Stimulated activated CD8-positive, alpha-beta memory T cell treated with anti-CD3 and anti-CD28 coated beads, Interleukin-15, amount 100 ng/mL, for 48 hours (primary cell): ENCODE measurements at places on chromosomes 16 and 17.
A peak's percentile ranks its signal among the peaks of the same experiment; 100 is the strongest.

DNA sequence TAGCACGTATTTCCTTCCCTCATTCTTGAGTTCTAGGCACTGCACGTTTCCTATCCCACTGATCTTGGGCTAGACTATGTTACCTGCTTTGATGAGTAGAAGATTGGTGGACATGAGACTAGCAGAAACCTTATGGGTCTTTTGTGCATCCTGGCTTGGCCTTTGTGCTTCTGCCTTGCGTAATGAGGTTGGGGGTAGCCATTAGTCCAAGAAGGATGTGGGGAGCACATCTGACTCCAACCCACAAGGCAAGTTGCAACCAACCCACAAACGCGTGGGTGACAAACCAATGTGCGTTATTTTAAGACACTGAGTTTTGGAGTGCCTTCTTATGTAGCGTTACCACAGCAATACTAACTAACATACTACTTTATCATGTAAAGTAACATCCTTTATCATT is 180.4 kb upstream of the IRX5 start:
- no peak for DNase-seq

DNA sequence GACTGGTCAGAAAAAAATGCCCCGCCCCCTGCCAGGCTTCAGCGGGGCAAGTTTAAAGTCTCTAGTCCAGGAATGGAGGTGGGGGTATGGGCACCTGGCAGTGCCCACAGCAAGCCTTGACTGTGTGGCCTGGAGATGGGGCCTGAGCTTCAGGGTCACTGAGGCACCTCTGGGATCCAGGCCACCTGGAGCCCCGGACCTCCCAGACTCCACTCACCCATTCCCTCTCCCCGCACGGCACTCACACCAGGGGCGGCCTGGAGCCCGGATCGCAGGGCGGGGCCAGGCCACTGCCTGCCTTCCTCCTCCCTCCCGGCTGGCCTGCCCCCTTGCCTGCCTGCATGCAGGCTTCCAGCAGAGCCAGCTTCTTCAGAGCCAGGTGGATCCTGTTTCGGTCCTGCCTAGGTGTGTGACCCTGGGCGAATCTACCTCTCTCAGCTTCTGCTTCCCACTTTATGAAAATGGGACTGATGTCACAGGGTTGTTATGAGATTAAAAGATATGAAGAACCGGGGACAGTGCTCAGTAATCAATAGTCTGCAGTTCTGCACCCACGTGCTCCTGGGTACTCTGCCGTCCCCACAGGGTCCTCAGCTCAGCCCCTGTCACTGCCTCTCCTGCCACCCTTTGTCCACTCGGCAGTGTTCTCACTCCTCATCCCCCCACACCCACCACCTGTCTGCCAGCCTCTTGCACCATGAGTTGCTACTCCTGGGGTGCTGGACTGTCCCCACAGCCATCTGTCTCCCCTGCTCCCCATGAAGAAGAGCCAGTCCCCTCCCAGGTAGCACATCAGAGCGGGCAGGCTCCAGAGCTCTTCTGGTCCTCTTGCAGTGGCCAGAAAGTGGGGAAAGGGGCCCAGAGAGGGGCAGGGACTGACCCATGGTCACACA is 1.2 kb upstream of the TCAP start:
- no peak for DNase-seq

GRCh38 chr16:1890708-1891050 is 18.7 kb upstream of the MEIOB start:
- DNase-seq = no peak

DNA sequence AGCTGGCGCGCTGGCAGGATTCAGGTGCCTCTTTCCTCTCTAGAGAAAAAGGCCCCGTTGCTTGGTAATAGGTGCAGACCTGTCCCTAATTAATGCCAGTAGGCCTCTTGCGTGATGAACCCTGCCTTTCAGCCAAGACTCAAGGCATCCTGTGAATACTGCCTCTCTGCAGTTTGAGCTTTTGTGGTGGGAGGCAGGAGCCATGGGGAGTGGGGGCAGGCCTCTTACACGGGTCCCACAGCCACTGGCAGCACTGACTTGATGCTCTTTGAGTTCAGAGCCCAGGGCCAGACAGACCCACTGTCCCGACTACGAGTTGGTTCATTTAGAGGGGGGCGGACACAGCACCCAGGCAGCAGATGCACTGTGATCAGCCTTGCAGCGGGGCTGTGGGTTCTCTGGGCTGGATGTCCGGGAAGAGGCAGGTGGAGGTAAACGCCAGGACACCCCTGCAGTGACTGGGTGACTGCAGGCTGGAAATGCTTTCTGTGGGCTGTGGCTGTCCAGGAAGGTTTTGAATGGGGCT is 237.0 kb downstream of the SEC14L1 start:
- no peak for DNase-seq

- no peak for DNase-seq
Observed at GRCh38 chr17:8080208-8080798, 7.2 kb downstream of the ALOX12B start.

DNA sequence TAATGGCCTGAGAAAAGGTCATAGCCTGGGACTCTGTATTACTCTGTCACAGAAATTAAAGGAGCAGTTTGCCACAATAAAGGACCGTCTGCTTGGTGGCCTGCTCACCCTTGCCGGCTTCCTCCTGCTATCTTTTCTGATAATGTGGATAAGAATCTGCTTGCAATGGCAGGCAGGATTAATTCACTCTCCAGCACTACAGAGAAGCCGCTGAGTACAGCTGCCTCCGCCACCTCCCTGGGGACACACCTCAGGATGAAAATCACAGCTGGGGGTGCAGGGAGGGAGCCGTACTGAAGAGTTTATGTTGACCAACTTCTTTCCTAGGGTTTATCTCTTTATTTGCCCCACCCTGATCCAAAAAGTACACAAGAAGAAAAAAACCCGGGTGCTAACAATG is 245.9 kb upstream of the RPL38 start:
- DNase-seq = no peak

GRCh38 chr16:19068237-19068815 is 912 bp downstream of the COQ7 start:
- no peak for DNase-seq

DNA sequence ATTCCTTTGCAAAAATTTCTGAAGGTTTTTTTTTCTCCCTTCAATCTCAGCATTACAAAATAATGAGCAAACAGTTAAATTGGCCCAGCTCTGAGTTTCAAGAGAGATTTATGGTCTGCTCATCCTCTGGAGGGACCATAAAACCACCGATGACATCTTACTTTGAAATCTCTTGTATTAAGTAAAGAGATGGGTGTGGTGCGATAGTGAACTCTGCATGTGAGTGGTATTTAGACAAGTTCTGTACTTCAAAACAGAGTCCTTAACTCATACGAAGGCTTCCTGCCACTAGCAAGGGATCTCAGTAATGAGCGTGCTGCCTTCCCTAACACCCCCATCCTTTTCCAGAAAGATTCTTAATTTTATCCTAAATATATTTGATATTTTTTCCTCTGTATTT is 2.1 kb downstream of the FAM20A start:
- DNase-seq = no peak

GRCh38 chr17:10046786-10047785 is 142.0 kb upstream of the RCVRN start:
- no peak for DNase-seq

DNA sequence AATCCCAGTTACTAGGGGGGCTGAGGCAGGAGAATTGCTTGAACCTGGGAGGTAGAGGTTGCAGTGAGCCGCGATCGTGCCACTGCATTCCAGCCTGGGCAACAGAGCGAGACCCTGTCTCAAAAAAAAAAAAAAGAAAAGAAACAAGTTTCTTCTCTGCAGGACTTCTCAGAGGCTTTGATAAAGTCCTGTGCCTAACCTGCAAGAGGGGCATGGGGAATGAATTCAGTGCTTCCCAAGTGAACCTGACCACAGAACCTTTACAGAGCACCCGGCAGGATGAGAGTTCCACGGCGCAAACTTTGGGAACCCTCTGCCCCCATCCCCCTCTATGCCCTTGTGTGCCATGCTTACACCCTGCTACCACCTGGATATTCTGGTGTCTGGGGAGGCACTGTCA is 17.9 kb downstream of the ITGB4 start:
- DNase-seq = no peak

- DNase-seq = no peak
Observed at GRCh38 chr17:51797150-51797549, 361.4 kb downstream of the CA10 start.

DNA sequence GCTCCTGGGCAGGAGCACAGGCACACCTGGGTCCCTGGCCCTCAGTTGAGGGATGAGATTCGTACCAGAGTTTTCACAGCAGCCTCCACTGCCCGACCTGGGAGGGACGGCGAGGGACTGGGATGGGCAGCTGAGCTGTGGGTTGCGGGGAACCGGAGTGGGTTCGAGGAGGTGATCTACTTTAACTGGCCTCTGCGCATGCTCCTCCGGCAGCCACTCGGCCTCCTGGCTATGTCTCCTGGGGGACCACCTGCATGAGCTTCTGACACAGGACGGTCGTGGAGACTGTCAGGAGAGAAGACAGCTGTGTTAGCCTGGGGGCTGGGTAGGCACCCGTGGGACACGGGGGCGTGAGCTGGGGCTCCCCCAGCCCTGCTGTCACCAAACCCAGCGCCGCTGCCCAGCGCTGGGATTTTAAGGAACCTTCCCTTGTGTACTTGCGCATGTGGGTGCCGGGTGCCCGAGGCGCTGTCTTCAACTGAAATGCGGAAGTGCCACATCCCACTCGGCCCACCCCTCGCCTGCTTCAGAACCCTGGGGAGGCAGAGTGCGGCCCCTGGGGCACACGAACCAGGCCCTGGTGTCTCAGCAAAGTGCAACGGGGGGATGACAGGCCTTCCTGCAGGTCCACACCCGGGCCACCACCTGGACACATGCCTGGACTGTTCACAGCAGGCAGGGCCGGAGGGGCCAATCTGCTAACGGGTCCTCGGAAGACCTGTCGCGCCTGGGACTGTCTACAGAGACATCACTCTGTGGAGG is 36.4 kb downstream of the SLC7A5 start:
- DNase-seq = no peak

DNA sequence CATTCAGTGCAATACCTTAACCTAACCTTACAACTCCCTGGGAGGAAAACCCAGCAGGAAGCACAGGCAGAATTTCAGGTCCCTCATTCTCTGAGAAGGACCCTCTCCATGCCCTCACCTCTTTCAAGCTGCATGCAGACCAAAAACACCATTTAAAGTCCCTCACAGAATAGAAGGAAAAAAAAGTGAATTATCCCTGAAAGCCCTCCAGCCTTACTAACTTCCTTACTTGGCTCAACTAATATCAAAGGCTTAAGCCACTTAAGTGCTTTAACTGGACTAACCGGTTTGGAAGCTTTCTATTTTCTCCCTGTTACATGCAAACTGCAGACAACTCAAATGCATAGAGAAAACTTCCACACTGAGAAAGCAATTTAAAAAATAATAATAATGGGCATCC is 60.5 kb downstream of the ADAMTS18 start:
- DNase-seq = no peak

DNA sequence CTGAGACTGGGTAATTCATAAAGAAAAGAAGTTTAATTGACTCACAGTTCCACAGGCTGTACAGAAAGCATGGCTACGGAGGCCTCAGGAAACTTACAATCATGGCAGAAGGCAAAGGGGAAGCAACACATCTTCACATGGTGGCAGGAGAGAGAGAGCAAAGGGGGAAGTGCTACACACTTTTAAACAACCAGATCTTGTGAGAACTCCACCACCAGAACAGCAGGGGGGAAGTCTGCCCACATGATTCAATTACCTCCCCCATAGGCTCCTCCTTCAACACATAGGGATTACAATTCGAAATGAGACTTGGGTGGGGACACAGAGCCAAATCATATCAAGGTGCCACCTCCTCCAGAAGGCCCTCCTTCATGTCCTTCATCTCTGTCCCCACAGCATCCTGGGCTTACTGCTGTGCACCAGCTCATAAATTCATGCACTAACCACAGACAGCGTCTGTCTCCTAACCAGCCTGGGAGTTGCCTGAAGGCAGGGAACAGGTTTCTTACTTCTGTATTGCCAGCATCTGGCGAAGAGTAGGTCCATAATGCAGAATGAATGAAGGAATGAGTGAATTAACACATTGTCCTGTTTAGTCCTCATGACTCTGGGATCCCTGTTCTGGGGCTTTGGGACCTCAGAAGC is 74.4 kb downstream of the WSB1 start:
- DNase-seq = no peak

DNA sequence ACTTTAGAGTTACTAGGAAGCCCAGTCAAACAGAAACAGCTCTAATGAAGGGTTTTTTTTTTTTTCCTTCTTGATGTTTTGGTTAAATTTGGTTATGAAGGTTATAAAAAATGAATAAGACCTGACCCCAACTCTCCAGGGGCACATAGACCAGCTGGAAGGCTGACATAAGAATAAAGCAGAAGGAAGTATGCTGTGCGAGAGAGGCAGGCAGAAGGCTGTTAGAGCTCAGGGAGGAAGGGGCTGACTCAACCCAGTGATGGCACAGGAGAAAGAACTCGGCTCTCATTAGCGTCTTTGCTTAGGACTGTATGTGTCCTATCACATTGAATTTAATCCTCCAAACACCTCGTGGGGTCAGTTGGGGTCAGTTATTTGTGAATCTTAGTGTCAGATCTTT is 474.6 kb downstream of the PMP22 start:
- DNase-seq = no peak

DNA sequence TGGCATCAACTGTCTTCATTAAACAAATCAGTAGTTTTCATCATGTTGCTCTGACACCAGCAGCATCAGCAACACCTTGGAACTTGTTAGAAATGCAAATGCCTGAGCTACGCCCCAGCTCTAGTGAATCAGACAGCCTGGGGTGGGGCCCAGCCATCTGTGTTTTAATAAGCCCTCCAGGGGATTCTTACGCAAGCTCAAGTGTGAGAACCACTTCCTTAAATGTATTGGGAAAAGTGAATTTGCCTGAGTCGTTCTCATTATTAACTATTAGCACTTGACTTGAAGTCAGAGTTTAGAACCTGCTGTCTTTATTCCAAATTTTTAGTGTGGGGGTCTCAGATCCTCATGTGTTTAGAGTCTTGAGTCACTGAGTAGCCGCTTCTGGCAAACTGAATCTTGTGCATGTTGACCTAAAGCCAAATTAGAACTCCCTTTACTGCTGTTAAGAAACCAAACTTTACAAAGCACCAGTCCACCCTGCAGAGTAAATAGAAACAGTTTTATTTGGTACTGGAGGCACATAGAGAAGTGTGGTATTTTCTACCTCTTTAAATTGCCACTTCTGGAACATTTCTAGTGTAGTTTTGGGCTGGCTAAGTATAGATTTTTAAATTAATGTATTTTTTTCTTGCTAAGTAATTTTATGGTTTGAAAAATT is 137.4 kb upstream of the COX10 start:
- DNase-seq = no peak

DNA sequence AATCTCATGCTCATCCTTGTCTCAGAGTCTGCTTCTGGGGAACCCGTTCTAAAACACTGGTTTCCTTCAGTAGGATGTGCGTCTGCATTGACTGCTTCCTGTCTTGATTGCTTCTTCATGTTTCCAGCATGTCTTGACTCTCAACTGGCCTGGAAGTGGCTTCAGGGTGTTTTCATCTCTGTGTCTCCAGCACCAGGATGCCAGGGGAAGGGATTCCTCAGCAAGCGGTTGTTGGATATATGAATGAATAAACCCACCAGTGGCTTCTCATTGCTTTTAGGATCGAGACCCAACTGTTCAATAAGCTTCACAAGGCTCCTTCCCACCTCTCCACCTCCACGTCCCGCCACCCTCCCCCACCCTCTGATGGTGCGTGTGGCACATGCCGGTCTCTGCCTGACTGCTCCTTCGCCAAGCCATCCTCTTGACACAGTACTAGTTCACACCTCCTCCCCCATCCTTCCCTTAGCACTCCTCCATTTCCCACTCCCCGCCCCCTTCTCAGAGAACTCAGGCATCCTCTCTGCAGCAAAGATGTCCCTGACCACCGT is 14.1 kb upstream of the TNS4 start:
- peak; percentile 27 for DNase-seq

GRCh38 chr16:23807028-23807427 is 28.8 kb upstream of the PRKCB start:
- DNase-seq = no peak

GRCh38 chr16:20747030-20747816 is 5.6 kb upstream of the THUMPD1 start:
- no peak for DNase-seq
